ENCODE measurements at places on chromosomes 4 and X.

- no peak for DNase-seq
- H3K27me3 ChIP-seq = no peaks in the 10 kb centered on the region
- no peaks in the 10 kb centered on the region for H3K4me1 ChIP-seq
- no peak overlapping the region for H3K4me3 ChIP-seq
- no peak overlapping the region for H3K27ac ChIP-seq
- H3K36me3 ChIP-seq = no peaks in the 10 kb centered on the region
Observed at GRCh38 chr4:7845493-7846128, 94.0 kb downstream of the AFAP1 start.

GRCh38 chr4:183254162-183254561, 65.9 kb downstream of the CLDN22 start:
- H3K4me1 ChIP-seq = peaks cover 17% of the 10 kb centered on the region
- H3K4me3 ChIP-seq = no peak overlapping the region
- no peak for DNase-seq
- H3K27ac ChIP-seq = no peak overlapping the region
- H3K36me3 ChIP-seq = peaks cover 7% of the 10 kb centered on the region
- H3K27me3 ChIP-seq = no peaks in the 10 kb centered on the region

- no peaks in the 10 kb centered on the region for H3K4me1 ChIP-seq
- H3K27me3 ChIP-seq = no peaks in the 10 kb centered on the region
- H3K4me3 ChIP-seq = no peak overlapping the region
- no peak overlapping the region for H3K27ac ChIP-seq
- no peak for DNase-seq
Observed at GRCh38 chr4:155974996-155975395, 21.3 kb upstream of the CTSO start.

- no peaks in the 10 kb centered on the region for H3K4me1 ChIP-seq
- DNase-seq = no peak
Observed at GRCh38 chrX:53795576-53795975, 109.1 kb upstream of the HUWE1 start.
